HFFc6 (cell line): ENCODE measurements at places on chromosomes 7 and 10.
A peak's percentile ranks its signal among the peaks of the same experiment; 100 is the strongest.

DNA sequence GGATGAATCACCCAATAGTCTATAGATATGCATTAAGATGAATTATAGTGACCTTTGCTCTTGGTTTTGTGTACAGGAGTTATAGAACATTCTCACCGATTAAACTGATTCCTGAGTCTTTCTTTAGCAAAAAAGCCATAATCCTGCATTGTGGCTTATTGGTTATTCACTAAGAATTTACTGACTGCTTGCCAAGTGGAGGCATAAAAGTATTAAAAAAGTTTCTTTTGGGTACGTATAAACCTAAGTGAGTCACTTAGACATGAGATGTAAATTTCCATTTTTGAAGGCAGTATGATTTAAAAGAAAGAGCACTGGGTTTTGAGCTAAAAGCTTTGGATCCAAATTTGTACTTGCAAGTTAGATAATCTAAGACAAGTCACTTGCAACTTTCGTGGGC lies 100.7 kb downstream of the CDK6 start:
- DNase-seq: peak; percentile 83

GRCh38 chr7:107505997-107506673 lies 36.3 kb downstream of the GPR22 start:
- no peak for DNase-seq

DNA sequence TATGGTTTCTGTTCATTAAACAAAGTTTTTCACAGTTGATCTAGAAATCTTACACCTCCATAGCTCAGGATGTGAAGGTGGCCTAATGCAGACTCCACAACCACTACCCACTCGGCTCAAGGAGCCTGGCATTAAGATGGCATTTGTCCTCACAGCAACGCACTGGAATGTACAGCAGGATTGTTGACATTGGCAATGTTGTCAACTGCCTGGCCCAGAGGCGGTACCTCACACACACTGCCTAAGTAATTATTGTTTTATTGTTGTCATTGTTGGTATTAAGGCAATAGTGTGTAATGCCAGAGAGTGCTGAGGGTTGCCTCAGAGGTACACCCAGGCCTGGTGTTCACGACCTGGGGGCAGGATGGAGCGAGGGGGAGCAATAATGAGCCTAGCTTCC lies 38.3 kb downstream of the LRRC18 start:
- no peak for DNase-seq

DNA sequence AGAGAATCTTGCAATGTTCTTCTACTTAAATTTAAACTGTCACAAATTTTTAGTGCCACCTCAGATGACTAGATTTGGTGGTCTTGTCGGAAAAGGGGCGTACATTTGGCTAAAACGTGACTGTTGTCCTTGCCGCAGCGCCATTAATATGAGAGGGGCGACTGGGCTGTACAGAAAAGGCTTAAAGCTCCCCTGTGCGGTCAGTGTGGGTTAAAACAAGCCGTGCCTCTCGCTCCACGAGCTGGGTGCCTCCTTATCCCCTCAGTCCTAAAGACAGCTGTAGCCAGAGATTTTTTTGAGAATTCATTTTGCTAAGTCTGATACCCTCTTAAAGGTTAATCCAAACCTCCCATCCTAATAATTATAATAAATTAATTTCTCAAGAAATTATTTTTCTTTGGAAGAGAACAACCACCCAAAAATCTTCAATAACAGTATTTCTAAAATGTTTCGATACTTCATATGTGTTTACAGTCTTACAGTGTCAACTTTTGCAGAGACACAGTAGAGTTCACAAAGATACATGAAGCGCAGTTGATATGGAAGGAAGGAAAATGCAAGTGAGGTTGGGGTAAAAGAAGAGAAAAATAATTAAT lies 68.6 kb downstream of the C7orf25 start:
- DNase-seq: no peak

DNA sequence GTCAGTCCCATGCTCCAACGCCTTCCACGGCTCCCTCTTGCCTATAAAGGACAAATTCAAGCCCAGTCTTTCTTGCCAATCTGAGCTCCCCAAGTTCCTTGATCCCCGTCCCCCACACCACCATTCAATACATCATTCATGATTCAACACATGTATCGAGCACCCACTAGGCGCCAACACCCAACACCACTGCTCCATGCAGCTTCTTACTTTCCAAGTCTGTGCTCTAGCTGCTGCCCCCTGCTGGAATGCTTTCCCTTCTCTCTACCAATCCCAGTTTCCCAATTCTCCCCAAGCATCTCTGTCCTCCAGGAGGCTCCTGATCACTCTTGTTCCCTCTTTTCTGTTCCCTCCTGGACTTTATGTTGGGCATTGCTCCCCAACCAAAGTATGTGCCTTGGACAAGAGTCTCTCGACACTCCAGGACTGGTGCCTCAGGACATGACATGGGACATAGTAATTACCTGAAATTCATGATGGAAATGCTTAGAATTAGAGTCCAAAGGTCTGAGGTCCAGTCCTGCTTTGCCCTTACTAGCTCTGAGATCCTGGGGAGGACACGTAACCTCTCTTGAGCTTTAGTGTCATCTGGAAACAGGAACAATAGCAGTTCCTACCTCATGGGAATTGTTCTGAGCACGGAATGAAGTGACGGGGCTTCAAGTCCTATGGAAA lies 172.7 kb downstream of the NEURL1 start:
- peak; percentile 59 for DNase-seq

GRCh38 chr7:141956084-141956483 lies 9.3 kb upstream of the CLEC5A start:
- no peak for DNase-seq

DNA sequence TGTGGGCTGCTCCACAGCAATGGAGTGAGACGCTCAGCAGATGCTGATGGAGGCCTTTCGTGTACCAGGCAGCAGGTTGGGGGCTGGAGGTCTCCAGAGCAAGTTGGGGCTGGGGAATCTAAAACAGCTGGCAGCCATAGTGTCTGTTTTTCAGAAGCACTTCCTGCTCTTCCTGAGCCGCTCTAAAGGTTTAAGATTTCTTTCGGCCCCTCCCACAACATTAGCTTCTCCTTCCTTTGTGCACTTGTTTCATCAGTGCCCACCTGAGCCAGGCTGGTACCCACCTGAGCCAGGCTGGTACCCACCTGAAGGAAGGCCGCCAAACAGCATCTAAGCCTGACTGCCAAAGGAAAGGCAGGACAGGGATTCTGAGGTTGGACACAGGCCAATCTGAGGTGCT lies 18.4 kb upstream of the WAPL start:
- no peak for DNase-seq

DNA sequence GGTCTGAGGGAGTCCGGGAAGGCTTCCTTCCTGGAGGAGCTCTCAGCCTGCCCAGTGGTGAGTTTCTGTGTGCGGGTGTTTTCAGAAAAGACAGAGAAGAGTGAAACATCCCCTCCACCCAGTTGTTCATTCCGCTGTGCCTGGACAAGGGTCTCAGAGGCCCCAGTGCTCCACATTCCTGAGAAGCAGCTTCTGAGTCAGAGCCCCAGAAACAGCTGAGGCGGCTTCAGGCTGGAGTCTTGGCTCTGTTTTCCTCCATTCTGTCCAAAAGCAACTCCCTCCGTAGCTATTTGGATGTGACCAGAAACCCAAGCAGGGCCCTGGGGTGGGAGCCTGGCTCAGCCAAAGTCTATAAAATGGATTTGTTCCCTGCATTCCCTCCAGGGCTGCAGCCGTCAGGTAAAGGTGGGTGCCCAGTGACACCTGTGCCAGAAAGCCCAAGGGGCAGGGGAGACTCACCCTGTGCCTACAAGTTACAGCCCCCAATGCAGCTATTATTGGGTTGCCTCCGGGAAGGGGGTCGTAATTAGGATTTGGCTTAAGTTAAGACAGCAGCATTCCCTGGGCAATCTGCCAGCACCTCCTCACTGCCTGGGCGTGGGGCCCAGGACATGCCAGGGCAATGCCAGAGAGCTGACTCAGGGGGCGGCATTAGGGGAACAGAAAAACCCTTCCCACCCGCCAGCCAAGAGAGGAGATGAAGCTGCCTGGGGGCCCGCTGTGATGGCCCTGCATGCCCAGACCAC lies 13.1 kb upstream of the CAMK2G start:
- DNase-seq: peak; percentile 89

DNA sequence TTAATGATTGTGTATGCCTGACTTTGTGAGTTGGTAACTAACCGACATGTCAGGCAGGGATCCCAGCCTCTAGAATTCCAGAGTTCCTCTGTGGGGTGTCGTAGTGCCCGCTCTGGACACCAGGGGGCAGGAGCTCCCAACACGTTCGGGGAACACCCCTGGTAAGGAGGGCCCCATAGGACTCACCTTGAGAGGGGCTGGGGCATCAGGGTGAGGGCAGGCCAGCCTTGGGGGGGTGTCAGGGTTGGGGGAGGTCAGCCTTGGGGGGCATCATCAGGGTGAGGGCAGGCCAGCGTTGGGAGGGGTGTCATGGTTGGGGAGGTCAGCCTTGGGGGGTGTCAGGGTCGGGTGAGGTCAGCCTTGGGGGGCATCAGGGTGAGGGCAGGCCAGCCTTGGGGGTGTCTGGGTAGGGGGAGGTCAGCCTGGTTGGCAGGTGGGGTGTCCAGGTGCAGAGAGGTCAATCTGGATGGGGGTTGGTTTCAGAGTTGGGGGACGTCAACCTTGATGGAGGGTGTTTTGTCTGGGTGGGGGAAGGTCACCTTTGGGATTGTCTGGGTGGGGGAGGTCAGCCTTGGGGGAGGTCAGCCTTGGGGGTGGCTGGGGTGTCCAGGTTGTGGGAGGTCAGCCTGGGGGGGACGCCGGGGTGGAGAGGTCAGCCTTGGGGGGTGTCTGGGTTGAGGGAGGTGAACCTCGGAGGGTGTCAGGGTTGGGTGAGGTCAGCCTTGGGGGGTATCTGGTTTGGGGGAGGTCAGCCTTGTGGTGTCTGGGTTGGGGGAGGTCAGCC lies 45.6 kb upstream of the SUN1 start:
- peak; percentile 10 for DNase-seq

GRCh38 chr10:91033324-91033950 lies 112.5 kb upstream of the ANKRD1 start:
- no peak for DNase-seq

DNA sequence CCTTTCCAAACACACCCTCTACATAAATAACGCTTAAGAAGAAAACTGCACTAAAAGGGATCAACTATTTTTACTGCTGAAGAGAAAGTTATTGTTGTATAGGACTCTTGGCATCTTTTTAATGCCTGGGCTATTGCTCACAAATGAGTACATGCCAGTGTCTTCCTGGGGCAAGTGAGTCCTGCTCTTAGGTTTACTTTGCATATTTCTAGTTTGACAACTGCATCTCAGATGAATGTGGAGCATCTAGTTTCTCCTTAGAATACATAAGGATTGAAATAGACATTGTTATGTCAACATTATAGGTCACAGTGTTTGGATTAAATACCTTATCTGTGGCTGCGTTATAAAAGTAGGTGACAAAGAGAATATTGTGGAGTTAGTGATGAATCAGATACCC lies 44.5 kb downstream of the PSMC2 start:
- DNase-seq: peak; percentile 40

GRCh38 chr10:119896937-119897770 lies 4.6 kb downstream of the SEC23IP start:
- no peak for DNase-seq

DNA sequence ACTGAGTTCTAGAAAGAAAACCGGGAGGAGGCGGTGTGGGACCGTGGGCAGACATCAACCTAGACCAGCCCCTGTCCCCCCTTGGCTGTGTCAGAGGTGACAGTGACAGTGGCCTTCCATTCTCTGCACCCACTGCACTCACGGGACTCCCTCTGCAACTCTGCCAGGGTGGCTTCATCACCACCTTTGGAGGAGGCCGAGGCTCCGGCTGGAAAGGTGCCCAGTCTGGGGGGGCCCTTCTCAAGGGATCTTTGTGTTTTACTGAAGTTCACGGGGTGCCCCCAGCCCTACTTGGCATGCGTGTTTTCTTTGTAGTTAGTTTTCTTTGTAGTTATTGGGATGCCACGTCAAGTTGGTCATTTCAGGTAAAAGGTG lies 417.6 kb downstream of the DNAJB6 start:
- no peak for DNase-seq

GRCh38 chr10:130884456-130884855 lies 427.1 kb downstream of the TCERG1L start:
- no peak for DNase-seq

DNA sequence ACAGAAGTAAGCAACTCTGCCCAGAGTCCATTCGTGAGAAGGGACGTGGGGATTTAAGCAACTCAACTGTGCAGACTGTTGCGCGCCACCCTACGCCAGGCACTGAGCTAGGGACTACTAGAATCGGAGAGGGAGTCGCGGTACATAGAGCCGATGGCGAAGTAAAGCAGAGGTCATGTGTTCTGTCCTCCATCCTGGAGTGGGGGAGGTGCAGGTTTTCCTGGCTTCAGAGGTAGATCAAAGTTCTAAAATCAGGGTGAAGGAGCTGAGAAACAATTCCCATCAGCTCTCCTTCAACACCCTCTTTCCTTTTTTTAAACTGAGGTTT lies 23.2 kb downstream of the SLC35G1 start:
- no peak for DNase-seq

DNA sequence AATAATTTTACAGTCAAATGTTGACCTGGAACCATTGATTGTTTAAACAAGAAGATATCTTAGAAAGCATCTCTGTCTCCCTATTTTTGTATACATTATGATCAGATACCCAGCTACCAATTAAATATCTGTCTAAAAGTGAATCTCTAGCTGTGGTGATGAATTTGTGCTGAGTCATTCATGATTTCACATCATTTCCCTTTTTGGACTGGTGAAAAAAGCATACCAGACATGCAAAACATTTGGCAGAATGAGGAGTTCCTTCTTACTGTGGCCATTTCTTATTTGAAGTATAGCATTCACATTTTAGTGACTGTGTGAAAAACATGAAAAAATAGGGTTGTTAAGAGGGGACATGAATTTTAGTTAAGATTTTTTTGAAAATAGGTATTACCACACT lies 98.0 kb upstream of the GATA3 start:
- DNase-seq: peak; percentile 65

DNA sequence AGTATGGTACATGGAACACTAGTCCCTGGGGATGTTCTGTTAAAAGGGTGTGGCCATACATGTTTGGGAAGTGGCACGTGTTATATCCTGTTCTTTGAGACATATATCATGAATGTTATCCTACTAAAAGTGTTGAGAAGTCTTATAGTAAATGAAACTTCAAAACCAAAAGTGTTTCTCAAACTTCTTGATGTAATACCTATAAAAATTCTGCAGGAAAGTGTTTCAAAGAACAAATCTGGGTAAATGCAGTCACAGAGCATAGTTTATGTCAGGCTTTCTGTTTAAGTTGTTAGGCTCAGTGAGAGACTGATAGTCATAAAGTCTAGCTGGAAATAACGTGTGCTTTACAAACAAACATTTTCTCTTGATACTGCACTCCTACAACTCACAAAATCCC lies 273.7 kb downstream of the KIF20B start:
- no peak for DNase-seq
